ENCODE measurements at places on chromosomes 12 and 14.

- no peak for DNase-seq
These were observed 386 bp downstream of the DGKA start for GRCh38 chr12:55931317-55931779.

- no peak for DNase-seq
These were observed 113.7 kb upstream of the NCOR2 start for GRCh38 chr12:124680863-124681778.

DNA sequence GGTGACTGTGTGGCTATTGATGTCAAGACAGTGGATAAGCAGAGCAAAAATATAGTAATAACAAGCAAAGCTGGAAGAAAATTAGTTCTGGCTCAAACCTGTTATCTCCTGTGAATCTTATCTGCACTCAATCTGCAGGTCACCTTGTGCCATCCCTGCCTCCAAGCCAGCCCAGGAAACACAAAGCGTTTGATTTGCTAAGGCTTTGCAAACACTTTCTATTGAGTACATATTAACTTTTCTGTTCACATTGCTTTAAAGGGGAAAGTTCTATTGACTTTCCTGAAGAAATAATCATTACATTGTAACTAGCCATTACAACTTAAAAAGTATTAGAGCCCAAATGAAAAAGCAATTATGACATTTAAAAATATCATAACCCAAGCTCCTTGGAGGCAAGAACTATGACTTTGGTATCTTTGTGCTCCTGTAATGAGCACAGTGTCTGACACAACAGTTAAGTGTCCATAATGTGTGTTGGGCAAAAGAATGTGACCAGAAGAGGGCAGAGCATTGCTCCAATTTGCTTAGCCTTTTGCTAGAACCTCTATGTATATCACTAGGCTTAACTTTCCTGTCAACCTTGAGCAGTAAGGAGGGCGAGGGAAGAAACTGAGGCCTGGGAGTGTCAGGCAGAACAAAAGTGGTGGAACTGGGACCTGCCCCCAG lies 24.7 kb downstream of the SERPINA3 start:
- no peak for DNase-seq

DNA sequence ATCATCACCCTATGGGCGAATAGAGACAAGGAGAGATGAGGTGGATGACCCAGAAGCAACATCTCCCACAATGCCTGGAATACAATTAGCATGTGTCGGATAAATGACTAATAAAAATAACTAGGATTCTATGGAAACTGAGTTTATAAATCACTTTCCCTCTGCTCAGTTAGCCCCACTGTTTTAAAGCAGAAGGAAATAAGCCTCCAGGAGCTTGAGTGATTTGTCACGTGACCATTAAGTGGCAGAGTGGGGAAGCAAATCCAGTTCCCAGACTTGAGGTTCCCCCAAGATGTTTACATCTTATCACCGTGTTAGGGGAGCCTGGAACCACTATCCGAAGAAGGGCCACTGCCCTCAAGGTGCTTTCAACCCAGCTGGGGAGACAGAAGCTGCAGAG lies 136.5 kb upstream of the CCND2 start:
- DNase-seq: no peak

GRCh38 chr12:1728824-1729223 lies 38.0 kb downstream of the ADIPOR2 start:
- DNase-seq: no peak

DNA sequence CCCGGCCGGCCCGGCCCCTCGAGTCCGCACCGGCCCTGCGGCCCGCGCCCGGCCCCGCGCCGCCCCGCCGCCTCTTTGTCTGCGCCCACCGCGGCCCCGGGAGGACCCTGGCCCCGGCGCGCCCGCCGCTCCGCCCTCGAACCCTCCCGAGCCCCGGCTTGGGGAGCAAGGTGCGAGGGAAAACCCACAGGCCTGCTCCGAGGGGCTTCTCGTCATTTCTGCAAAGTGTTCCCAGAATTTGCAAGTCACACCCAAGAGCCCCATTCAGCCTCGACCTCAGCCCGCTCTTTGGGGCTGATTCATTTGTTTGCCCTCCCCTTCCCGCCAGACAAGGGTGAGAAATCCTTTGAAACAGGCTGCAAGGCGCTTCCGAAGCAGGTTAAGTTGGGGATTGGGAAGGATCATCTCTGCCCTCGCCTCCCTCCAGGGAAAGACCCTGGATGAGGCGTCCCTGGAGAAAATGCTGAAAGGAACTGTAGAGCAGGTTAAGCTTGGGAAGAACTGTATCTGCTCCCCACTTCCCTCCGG lies 325 bp upstream of the CLIP1 start:
- no peak for DNase-seq

GRCh38 chr14:99391671-99392070 lies 89.0 kb downstream of the SETD3 start:
- DNase-seq: no peak

GRCh38 chr14:92686900-92687427 lies 61.5 kb downstream of the LGMN start:
- no peak for DNase-seq

GRCh38 chr14:49959822-49960408 lies 67.0 kb downstream of the ARF6 start:
- no peak for DNase-seq

DNA sequence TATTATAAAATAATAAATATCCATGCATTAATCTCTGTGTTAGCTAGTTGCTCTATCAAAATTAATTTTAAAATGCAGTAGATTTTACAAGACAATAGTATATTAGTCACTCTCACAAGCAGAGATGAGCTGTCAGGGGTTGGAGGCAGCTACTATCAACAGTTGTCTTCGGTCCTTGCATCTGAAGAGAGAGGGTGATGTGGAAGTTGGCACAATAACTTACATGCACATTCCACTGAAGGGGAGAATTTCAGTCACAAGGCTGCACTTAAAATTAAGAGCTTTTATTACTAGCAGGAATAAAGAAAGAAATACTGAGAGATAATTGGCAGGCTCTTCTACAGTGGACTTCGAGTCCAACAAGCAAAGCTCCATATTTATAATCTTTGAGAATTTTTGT lies 166.9 kb upstream of the DCN start:
- no peak for DNase-seq

DNA sequence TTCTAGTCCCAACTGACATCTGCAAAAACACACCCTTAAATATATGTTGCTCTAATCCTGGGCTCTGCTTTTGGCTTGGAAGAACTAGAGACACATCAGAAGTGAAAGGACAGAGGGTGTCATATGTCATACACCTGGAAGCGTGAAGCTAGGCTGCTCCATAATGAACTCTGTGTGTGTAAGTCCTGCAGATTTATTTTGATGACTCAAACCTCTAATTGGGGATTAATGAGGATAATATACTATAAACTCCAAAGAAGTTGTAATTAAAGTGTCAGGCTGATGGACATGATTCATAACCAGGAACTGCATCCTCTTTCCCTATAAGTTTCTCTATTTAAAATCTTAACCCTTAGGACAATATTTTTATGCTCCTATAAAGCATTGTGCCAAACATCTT lies 4.4 kb upstream of the KCNK10 start:
- DNase-seq: no peak

DNA sequence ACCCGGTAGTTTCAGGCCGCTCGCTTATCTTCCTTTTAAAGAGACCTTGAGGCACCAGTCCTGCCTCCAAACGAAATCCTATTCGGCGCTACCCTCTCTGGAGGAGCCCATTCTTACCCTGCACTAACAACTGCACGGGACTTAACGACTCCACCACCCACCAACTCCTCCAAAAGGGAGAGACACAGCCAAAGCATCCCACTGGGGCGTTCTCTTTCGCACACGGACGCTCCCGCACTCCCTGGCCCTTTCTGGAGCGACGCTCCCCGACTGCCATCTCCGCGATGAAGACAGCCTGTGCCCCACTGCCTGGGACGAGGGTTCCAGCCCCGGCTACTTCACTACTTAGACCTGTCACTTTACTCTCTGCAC lies 650 bp downstream of the GALC start:
- DNase-seq: no peak

DNA sequence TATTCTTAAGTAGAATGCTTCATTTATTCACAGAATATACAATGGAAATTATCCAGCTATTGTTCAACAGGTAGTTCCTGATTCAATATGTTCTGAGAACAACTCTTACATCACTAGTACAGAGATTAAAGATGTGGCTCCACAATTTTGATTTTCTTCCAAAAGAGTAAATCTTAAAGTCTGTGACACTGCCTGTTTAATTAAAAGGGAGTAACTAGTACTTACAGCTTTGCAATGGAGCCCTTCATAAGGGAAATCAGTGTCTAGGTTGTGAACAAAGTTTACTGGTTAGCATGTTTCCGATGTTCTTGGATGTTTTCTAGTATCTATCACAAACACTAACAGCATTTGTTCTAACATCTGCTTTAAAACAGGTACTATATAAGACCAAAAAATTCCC lies 30.8 kb downstream of the MIA2 start:
- no peak for DNase-seq

DNA sequence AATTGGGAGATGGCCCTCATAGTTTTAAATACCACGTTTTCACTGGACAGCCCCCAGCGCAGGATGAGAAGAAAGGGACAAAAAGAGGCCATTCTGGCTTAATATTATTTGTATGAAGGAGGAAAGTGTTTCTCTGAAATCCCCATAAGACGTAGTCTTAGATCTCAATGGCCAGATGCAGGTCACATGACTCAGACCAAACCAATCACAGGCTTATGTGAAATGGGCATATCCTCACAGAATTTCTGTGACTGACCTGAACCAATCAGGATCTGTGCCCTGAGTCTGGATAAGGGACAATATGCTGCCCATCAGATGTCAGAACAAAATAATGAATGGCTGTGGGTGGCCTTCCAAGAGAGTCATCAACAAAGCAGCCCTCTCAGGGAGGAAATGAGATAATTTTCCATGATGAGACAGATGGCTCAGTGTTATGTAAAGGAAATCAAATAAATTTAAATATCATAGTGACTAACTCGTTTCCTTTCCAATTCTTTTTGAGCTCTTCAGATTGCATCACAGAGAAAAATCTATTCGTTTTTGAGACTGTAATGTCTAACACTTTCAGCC lies 1009.5 kb upstream of the TMEM132C start:
- no peak for DNase-seq

DNA sequence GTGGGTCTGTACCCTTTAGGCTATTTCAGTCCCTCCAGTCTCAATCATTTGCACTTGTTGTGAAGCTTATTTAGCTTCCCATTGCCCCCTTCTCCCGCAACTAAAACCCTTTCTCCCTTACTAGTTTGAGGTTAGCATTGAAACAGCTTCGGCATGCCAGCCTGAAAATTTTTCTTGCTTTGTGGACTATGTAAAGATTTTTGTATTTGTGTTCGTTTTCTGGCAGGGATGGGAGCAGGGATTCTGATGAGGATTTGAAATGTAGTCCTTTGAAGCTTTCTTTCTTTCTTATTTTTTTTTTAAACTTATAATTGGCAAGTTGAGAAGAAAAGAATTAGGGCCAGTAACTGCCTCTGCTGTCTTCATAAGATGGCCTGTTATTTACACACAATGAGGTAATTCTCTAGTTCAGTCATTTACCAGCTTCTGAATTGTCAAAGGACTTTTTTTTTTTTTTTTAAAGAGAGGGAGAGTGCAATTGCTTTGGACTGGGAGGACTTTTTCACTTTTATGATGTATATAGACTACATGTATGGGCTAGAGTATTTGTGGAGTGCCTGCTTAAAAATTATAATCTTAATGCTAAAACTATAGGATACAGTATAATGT lies 29.0 kb downstream of the PALS1 start:
- DNase-seq: no peak

DNA sequence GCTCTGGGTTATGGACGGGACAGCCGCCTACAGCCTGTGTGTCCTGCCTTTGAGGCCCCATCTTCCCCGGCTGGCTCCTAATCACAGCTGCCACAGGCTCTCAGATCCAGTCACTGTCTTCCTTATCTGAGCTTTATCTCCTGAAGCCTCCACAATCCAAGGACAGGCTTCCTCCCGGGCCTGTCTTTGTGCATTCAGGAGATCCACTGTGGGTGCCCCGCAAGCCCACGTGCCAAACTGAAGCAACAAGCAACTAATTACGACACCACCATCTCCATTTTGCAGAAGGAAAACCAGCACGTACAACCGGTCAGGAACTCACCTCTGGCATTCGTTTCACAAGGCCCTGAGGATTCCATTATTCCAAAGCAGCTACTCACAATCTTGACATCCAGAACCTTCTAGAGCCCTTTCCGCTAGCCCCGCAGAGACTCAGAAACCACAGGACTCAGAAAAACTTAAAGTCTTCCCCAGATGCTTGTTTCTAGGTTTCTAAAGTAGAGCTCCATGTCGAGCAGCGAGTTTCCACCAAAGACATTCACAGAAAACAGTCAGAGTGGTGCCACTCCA lies 14.0 kb downstream of the SYNE3 start:
- DNase-seq: no peak

DNA sequence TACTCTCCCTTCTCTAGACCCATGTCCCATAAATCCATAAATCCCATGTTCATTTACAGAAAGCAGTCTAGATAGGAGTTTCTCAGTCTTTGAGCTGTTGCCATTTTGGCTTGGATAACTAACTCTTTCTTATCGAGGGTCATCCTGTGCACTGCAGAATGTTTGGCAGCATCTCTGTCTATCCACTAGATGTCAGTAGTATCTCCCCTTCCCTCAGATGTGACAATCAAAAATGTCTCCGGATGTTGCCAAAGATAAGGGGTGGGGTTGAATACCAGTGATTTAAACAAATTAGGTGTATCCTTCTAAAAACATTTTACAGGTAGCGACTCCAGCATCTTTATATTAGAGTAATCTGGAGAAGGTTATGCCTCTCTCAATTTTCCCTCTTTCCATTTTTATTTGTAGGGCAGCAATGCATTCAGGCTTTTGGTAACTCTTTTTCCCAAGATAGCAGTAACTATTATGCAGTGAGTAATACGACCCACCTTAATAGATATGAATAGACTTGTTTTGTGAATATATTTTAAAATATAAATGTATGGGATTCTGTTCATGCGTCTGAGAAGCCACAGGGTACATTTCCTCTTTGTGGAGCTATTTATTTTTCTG lies 100.7 kb downstream of the LRRK2 start:
- DNase-seq: no peak

DNA sequence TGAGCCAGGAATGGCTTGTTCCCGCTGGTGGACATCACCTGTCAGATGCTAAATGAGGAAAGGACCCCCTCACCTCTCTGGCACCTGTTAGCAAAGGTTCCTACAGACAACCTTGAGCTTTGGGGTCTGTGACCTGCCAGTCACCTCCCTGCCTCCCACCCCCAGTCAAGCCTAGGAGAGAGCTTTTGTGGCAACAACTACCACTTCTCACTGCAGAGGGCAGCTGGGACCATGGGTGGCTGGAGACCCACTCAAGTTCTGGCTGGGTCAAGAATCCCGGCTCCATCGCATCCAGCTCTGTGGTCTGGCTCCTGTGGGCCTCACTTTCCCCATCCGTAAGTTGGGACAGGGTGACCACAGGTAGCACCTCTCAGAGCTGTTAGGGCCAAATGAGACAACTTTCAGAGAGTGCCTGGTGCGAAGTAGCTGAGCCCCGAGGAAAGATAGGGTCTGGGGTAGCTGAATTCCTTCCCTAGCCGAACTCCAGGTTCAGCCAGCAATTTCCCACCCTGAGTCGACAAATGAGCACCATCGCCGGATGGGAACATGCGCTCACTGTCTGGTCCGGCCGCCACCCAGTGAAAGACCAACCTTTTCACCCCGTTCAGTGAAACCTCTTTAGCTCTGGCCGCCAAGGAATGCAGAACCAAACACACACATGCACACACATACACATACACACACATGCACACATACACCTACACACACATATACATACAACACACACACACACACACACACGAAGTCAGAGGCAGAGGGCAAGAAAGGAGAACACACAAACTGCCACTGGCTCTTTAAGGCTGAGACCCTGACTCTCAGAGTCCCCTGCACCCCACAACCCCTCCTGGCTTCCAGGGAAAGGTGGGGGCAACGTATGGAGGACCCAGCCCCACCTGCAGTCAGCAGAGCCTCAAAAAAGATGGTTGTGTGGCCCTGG lies 1.9 kb downstream of the TMEM119 start:
- no peak for DNase-seq
